Cortex of kidney (tissue), 1 donor: ENCODE measurements at places on chromosomes 2 and 18.

GRCh38 chr2:75788154-75788553 is 77.4 kb upstream of the GCFC2 start:
- no peak for DNase-seq

DNA sequence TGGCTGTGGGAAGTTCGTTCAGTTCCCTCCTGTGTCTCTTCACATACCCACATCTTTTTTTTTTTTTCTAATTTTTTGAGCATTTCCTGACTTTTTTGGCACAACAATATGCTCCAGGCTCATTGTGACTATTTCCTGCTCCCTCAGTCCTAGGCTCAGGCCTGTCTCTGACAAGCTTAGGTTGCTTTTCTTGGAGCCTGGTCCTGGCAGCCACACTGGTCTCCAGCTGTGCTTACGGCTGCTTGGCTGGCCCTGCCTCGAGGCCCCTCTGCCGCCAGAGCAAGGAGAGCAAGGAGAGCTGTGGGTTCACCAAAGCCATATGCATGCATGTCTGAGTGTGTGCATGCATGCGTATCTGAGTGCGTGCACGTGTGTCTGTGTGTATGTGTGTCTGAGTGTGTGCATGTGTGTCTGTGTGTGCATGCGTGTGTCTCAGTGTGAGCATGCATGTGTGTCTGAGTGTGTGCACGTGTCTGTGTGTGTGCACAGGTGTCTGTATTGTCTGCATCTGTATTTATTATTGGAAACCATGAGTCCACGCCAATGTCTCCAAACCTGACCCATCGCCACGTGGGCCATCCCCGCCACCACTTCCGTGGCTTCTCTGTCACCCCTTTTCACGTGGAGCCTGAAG is 766.1 kb upstream of the SALL3 start:
- DNase-seq, result no peak

- no peak for DNase-seq
Observed at GRCh38 chr2:74514368-74515270, at the start of gene TLX2. Gene TLX2 (plus strand): TSS chr2:74514450. CDS start chr2:74514807, 357 bp downstream.

DNA sequence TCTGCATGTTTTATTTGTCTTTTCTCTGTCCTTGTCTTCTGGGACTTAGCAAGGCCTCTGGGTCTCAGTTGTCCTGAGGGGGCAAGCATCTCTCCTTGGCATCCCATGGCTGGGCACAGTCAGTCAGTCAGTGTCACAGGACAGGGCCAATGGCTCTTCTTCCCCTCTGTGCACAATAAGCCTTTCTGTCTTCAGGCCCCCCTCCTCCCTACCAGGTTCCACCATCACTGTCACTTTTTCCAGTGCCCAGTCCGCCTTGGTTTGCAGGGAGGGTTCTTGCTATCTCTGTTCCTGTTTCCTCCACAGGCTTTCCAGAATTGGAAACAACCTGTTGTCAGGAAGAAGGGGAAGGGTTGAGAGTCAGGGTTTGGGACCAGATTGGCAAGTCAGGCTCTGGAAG is 1.7 kb upstream of the VAMP5 start:
- no peak for DNase-seq

GRCh38 chr2:213688133-213688532 is 403.9 kb downstream of the SPAG16 start:
- DNase-seq, result no peak

DNA sequence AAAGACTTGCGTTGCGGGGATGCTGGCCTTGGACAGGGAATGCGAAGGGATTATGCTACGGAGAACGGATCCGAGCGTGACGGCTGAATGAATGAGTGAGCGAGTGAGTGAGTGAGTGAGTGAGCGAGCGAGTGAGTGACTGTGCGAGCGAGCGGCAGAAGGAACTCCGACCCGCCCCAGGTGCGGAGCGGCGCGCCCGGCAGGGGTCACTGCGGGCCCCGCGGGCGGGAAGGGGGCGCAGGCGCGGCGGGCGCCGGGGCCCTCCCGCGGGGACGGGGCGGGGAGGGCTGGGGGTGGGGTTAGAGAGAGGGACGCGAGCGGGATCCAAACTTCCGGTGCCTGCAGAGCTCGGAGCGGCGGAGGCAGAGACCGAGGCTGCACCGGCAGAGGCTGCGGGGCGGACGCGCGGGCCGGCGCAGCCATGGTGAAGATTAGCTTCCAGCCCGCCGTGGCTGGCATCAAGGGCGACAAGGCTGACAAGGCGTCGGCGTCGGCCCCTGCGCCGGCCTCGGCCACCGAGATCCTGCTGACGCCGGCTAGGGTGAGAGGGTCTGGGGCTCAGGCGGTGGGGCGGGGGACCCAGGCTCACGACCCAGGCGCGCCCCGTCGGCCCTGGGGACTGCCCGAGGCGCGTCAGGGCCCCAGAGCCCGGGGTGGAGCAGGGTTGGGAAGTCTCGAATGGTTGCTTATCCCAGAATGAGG is at the start of gene ITM2C:
Gene ITM2C (plus strand): TSS at position 338 of the 702 bp plus-strand sequence. CDS start 84 bp downstream, at position 422.
- no peak for DNase-seq

DNA sequence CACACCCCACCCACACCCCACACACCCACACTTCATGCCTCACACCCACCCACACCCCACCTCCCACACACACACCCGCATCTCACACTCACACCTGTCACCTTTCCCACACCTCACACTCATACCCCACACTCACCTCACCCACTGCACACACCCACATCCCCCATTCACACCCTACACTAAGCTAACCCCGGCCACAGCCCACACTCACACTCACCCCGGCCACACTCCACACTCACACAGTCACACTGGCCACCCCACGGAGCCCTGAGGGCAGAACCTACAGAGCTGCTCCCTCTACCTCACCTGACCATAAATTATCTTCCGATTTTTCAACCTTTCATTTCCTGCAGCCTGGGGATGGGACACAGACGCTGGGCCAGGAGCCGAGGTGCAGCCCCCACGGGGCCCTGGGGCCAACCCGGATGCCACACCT is 241.3 kb downstream of the HDAC4 start:
- DNase-seq, result no peak

GRCh38 chr18:40313030-40313642 is 1641.9 kb upstream of the PIK3C3 start:
- DNase-seq, result no peak

- no peak for DNase-seq
Observed at GRCh38 chr18:59060551-59060950, 79.1 kb upstream of the SEC11C start.
